Colonic mucosa (tissue), 4 donors: ENCODE measurements at places on chromosomes 7 and 10. TPM values are rescaled to one million over a fixed set of nuclear protein-coding genes. Genes with fewer than 3 reads are reported as not detected.

DNA sequence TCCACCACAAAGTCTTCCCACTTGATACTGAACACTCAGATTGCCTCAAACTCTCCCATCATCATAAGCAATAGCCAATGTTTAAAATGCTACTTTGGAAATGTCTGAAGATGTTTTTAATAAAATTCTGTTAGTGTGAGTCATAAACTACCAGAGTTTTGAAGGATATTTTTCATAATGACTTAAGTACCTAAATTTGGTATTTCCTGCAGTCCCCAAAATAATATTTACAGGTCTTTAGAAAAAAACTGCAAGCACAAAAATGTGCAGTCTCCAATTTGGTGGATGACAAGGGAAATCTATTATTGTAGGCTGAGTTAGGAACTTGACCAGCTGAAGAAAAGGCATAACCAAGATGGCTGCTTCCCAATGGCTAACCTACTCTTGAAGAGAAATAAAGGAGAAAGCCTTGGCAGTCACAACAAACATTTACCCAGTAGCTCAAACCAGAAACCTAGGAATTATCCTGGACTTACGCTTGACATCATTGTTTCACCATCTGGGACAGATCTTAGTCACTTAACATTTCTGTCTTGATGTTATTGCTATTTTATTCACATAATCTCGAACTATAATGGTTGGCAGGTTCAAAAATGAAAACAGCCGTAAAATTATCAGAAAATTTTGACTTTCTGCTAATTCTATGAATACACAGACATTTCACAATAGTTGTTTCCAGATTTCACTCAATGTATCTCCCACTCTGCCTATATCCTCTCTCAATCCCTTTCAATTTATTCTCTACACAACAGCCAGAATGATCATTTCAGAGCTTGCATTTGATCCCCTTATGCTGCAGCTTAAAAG lies 111.2 kb upstream of the STEAP1B start:
- no peaks in the 10 kb centered on the region for H3K27me3 ChIP-seq
- DNase-seq, result no peak
- H3K4me1 ChIP-seq, result no peaks in the 10 kb centered on the region
- no peak overlapping the region for H3K27ac ChIP-seq
- H3K36me3 ChIP-seq, result no peaks in the 10 kb centered on the region

GRCh38 chr7:144670218-144670617 lies 165.6 kb downstream of the TPK1 start:
- no peaks in the 10 kb centered on the region for H3K4me1 ChIP-seq
- H3K36me3 ChIP-seq, result no peaks in the 10 kb centered on the region
- no peak overlapping the region for H3K4me3 ChIP-seq
- no peak overlapping the region for H3K27ac ChIP-seq
- no peak for DNase-seq

DNA sequence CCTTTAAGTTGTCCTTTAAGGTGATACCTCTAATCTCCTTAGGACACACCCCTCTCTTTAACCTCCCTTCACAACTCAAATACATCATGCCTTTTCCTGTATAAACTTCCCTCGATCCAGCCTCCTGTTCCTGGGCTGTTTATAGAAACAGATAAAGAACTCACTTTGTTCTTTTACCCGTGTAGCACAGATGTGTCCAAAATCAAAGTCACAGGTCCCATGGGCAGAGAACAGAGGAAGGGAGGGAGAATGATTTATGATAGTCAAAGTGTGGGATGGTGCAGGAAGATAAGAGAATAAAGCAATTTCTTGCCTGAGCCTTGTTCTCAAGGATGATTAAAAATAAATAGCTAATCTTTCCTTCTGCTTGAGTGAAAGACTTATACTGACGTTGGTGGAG lies 50.3 kb upstream of the CABCOCO1 start:
- no peaks in the 10 kb centered on the region for H3K4me1 ChIP-seq
- no peaks in the 10 kb centered on the region for H3K36me3 ChIP-seq
- H3K27me3 ChIP-seq, result no peaks in the 10 kb centered on the region
- no peak overlapping the region for H3K27ac ChIP-seq
- no peak overlapping the region for H3K4me3 ChIP-seq

- H3K4me1 ChIP-seq, result no peaks in the 10 kb centered on the region
- DNase-seq, result no peak
- no peak overlapping the region for H3K4me3 ChIP-seq
- no peaks in the 10 kb centered on the region for H3K36me3 ChIP-seq
- H3K27me3 ChIP-seq, result no peaks in the 10 kb centered on the region
These were observed 19.4 kb downstream of the COPG2 start for GRCh38 chr7:130649004-130649790.

STN1 gene
- 18.3 TPM for total RNA-seq

DNA sequence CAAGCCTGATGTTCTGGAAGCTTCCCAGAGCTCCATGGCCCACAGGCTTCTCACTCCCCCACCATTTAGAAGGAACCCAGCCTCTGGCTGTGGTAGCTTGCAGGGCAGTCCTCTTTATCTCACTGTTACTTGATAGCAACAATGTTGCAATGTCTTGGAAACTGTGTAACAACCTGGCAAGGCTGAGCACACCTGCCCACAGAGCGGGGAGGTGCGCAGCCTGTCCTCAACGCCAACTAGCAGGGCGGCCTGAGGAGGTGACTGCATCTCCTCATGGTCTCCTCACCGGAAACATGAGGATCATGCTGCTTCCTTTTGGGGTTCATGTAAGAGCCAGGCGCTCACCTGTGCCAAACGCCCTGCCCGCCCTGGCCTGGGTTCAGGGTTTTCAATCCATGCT lies 43.7 kb upstream of the INSIG1 start:
- H3K27me3 ChIP-seq, result no peaks in the 10 kb centered on the region
- no peak overlapping the region for H3K4me3 ChIP-seq
- H3K36me3 ChIP-seq, result no peaks in the 10 kb centered on the region
- H3K4me1 ChIP-seq, result no peaks in the 10 kb centered on the region
- DNase-seq, result no peak
- H3K27ac ChIP-seq, result no peak overlapping the region

DNA sequence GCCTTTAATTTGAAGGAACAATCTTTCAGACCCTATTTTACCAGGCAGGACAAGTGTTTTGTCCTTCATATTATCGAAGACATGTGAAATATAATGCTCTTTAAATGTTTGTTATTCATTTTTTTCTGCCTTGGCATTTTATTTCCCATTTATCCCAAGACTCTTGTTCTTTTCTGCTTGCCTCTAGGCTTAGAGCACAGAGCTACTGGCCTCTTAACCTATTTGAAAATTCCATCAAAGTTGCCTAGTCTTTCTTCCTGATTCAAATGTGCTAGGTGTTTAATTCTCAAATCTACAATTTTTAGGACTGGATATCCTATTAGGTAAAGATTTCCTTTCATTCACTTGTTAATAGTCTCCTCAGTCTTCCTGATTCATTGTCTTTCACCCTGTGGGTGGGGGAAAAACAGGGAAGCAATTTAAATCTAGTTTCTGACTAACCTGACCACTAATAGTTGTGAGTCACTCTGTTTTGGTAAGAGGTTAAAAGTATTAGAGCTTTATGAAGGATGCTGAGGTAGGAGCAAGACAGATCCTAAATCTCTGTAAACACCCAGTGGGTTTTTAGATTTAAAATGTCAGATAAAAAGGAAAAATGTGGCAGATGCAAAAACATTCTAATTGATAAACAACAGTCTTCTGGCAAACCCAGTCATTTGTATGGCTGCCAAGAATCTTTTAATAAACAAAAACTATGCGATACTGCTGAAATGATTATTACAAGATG lies 1.5 kb downstream of the LIPK start:
- H3K27ac ChIP-seq, result no peak overlapping the region
- H3K36me3 ChIP-seq, result no peaks in the 10 kb centered on the region
- H3K4me3 ChIP-seq, result no peak overlapping the region

GRCh38 chr10:104391150-104391968 lies 37.7 kb downstream of the CFAP58 start:
- DNase-seq, result no peak
- H3K4me1 ChIP-seq, result no peaks in the 10 kb centered on the region
- H3K4me3 ChIP-seq, result no peak overlapping the region
- no peak overlapping the region for H3K27ac ChIP-seq
- H3K27me3 ChIP-seq, result no peaks in the 10 kb centered on the region

ABCC2 gene
- 0.45 TPM for total RNA-seq

FBXO24 gene
- total RNA-seq, result 1.8 TPM

HOXA4 gene
- total RNA-seq, result 3.3 TPM

DNA sequence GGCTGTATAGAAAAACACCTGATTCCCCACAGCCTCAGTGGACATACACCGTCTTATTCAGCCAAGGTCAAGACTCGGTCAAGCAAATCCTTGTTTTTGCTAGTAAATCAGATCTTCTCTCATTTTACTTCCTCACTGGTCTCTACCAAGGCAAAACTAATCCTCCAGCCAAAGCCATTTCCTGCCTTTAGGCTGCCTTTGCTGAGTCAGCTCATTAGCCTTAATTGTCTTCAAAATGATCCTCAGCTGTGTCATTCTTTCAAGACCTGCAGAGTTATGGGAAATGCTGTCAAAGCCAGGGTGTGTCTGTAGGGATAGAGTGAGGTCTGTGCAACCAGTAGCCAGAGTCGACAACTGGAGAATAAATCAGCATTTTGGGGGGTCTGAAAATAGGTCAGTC lies 107.2 kb upstream of the FAM180A start:
- H3K4me1 ChIP-seq, result no peaks in the 10 kb centered on the region
- DNase-seq, result no peak
- no peaks in the 10 kb centered on the region for H3K36me3 ChIP-seq
- H3K27me3 ChIP-seq, result no peaks in the 10 kb centered on the region

DPP6 gene
- 3.9 TPM for total RNA-seq

- peak overlapping the region; percentile 79 for H3K27ac ChIP-seq
- no peak for DNase-seq
- no peaks in the 10 kb centered on the region for H3K27me3 ChIP-seq
- no peak overlapping the region for H3K4me3 ChIP-seq
- no peaks in the 10 kb centered on the region for H3K36me3 ChIP-seq
These were observed 142.0 kb downstream of the ARID5B start for GRCh38 chr10:62043421-62044021.

DNA sequence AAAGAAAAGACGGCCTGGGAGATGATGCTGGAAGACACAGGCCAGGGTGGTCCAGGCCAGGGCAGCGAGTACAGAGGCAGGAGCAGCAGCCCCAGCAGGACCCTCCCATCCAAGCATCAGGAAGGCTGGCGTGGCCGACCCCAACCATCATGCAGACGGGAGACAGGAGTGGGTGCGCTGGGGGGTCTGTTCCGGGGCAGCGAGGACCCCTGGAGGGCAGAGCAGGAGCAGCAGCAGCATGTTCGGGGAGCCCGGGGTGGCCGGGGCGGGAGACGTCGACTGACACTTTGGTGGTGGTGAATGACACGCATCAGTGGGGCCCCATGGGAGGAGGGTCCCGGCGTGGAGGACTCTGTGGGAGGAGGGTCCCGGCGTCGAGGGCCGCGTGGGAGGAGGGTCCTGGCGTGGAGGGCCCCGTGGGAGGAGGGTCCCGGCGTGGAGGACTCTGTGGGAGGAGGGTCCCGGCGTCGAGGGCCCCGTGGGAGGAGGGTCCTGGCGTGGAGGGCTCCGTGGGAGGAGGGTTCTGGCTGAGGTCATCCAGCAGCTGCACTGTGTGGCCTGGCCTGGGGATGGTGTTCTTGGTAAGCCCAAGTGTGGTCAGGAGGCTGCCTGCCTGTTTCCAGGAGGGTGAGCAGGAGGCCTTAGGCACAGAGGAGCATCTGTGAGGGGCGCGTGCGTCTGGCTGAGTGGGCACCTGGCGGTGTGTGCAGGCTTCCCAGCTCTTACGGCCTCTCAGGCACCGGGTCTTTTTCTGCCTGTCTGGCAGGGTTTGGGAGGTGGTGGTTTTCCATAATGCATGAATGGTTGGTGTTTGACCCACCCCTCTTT lies 38.9 kb downstream of the FAM20C start:
- no peaks in the 10 kb centered on the region for H3K4me1 ChIP-seq
- H3K27ac ChIP-seq, result peak overlapping the region; percentile 82
- DNase-seq, result no peak
- no peaks in the 10 kb centered on the region for H3K36me3 ChIP-seq

DNA sequence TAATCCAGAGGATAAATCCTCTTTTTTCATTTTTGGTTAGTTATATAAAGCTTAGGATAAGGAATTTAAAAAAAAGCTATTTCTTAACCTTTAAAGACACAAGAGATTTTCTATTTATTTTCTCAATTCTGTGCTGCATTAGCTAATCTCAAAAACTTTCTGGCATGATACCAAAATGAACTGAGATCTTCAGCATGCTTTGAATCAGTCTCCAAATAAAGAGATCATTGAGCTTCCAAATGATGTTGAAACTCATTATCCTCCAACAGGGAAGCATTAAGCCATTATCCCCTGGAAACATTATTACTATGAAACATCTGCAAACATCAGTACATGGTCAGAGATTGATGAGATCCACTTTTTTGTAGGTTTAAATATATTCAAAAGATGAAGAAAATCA lies 350.3 kb upstream of the TEX47 start:
- no peak overlapping the region for H3K27ac ChIP-seq
- no peaks in the 10 kb centered on the region for H3K36me3 ChIP-seq
- H3K27me3 ChIP-seq, result no peaks in the 10 kb centered on the region
- no peak for DNase-seq

DNA sequence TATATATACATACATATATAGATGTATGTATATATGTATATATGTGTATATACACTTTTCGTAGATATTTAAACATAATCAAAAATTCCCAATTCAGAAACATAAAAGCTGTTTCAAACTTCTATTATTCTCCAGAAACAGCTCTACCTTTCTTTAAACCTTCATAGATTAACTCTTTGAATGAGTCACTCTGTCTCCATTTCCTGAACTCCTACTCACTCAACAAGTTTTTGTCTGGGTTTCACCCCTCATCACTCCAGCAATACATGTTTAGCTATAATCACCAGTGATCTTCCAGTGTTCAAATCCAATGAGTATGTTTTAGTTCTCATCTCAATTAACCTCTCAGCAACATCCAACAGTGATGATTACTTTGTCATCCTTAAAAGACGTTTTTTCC lies 9.6 kb downstream of the DGKB start:
- no peak overlapping the region for H3K27ac ChIP-seq
- no peak for DNase-seq
- H3K4me3 ChIP-seq, result no peak overlapping the region
- H3K27me3 ChIP-seq, result no peaks in the 10 kb centered on the region

FOXI2 gene
- total RNA-seq, result 0.08 TPM

DNA sequence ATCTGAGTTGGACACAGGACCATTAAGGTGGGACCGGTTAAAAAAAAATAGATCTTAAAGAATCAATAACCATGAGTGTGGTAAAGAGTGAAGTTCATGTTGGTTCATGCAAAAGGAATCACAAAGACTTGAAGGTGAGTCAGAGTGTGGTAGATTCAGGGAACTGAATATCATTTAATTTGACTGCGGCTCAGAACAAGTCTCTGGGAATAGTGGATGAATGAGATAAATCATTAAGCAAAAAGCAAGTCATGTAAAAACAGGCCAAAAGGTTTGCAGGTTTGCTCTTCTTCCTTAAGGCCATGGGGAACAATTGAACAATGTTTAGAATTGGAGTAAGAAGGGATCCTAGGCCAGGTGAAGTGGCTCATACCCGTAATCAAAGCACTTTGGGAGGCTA lies 385.8 kb downstream of the ETV1 start:
- no peaks in the 10 kb centered on the region for H3K4me1 ChIP-seq
- no peaks in the 10 kb centered on the region for H3K36me3 ChIP-seq
- H3K27me3 ChIP-seq, result no peaks in the 10 kb centered on the region
- DNase-seq, result no peak

GRCh38 chr10:82089327-82089726 lies 214.3 kb downstream of the NRG3 start:
- no peak for DNase-seq
- no peaks in the 10 kb centered on the region for H3K36me3 ChIP-seq
- no peak overlapping the region for H3K4me3 ChIP-seq
- H3K27me3 ChIP-seq, result no peaks in the 10 kb centered on the region
- no peak overlapping the region for H3K27ac ChIP-seq
